Right ventricle myocardium inferior (tissue), 1 donor: ENCODE measurements at places on chromosomes 16 and 17.

DNA sequence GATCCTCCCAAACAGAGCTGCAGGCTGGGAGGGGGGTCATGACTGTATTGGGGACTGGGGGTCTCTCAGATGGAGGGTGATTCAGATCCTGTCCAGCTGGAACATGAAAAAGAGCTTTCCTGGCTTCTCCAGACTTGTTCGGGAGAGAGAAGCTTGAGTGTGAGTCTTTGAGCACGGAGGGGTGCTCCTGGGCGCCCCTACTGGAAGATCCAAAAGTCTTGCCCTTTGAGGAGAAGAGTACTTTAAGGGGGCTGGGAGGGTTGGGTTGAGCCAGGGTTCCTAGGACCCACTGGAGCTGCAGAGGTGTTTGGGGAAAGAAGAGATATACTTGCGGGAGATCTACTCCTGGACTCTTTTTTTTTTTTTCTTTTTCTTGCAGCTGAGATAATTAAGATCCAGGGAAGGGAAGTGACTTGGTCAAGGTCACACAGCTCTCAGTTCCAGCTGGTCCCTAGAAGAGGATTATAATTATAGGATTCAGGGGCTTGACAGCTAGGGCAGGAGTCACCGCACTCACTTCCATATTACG, 8.4 kb downstream of the RARA start:
- no peak for DNase-seq

- DNase-seq = no peak
These were observed 14.0 kb downstream of the ADGRG1 start for GRCh38 chr16:57642160-57643135.

DNA sequence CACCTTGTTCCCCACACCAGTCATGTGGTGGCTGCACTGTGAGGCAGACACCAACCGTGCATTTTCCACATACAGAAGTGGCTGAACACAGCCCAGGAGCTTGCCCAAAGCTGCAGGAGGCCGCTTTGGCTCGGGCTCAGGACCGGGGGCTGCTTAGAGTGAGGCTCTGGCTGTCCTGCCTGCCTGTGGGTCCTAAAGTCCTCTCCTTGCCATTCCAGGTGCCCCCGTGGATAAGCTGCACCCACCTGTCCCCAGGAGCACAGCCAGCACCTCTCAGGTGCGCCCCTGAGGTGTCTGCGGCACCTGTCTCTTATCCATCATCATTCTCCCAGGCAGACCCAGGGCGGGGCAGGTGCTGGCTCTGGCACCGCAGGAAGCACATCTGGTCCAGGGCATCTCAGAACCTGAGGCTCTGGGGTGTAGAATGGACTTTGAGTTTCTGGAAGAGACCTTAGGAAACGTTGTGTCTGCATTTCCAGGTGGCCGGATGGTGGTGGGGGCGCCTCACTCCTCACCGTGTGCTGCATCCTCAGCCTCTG, 180.5 kb upstream of the ZNF469 start:
- DNase-seq = no peak

GRCh38 chr17:61128661-61129115, 271.0 kb upstream of the TBX2 start:
- DNase-seq = no peak

- DNase-seq = no peak
These were observed 202.3 kb downstream of the LGALS9B start for GRCh38 chr17:20264996-20265395.

DNA sequence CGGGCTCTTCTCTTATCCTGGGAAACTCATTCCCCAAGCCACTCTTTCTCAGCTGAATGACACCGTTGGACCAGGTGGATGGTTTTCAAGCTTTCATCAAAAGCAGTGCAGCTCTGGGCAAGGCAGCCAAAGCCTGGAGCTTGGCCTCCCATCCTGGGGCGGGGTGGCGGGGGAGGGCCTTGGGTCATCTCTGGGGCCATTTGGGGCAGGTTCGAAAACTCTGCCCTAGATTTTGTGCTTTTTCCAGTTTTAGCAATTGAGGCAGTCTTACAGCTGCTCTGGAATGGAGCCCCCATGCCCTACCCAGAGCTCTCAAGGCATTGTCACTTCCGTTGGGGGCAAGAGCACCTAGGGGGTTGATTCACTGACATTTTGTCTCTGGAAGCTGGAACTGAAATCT, 9.1 kb downstream of the MPRIP start:
- no peak for DNase-seq

DNA sequence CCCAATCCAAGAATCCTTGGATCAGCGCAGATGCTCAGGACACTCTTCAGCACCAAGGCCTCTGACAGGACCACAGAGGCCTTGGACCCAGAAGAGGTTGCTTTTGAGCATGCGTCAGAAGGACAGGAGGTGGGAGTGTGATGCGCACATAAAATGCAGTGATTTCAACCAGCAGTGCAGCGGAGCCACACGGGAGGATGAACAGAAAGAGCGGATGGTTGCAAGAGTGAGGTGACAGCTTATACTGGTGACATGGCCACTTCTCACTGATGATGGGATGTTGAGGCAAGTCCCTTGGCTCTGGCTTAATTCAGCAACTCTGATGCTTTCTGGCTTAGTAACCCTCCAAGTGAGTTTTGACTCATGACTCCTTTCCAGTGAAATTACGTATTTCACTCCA, 25.2 kb upstream of the ERN1 start:
- DNase-seq = no peak

GRCh38 chr16:54595621-54596020, 309.0 kb upstream of the IRX3 start:
- DNase-seq = no peak

- DNase-seq = no peak
These were observed 77.2 kb upstream of the IRX3 start for GRCh38 chr16:54363766-54364165.

GRCh38 chr16:82609140-82609539, 17.6 kb upstream of the CDH13 start:
- no peak for DNase-seq

GRCh38 chr16:8846401-8846932, 22.3 kb downstream of the CARHSP1 start:
- DNase-seq = no peak

GRCh38 chr16:89187770-89188392, 12.5 kb downstream of the SLC22A31 start:
- DNase-seq = no peak

GRCh38 chr17:56937687-56938086, 23.2 kb downstream of the COIL start:
- DNase-seq = no peak

- DNase-seq = no peak
These were observed 7.8 kb upstream of the IRF8 start for GRCh38 chr16:85891033-85891775.

DNA sequence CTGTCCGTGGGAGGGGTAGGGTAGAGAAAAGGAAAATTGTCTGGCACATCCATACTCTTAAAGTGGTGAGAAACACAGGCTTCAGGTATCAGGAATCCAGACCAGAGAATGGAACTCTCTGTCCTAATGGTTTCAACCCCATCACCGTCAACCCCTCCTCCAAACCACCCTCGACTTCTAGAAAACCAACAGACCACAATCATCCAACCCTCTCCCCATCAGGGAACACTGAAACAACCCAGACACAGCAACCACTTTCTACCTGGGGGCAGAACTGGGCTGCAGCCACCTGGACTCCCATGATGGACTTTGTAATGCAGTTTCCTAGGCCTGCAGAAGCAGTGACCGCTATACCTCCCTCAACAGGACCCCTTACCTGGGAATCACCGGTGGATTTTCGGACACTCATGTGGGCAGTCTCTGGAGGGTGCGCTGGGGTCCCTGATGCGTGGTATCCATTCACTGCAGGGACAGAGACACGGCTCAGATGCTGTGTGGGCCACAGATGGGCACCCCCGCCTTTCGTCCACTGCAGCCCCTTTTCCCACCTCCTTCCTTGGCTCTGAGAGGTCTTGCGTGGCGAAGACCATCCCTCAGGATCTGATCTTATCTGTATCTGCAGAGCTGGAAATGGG, 64.3 kb upstream of the RCVRN start:
- no peak for DNase-seq

GRCh38 chr17:67107811-67108775, 63.7 kb downstream of the CACNG1 start:
- no peak for DNase-seq

GRCh38 chr17:58991718-58992331, 114.9 kb downstream of the TRIM37 start:
- no peak for DNase-seq

DNA sequence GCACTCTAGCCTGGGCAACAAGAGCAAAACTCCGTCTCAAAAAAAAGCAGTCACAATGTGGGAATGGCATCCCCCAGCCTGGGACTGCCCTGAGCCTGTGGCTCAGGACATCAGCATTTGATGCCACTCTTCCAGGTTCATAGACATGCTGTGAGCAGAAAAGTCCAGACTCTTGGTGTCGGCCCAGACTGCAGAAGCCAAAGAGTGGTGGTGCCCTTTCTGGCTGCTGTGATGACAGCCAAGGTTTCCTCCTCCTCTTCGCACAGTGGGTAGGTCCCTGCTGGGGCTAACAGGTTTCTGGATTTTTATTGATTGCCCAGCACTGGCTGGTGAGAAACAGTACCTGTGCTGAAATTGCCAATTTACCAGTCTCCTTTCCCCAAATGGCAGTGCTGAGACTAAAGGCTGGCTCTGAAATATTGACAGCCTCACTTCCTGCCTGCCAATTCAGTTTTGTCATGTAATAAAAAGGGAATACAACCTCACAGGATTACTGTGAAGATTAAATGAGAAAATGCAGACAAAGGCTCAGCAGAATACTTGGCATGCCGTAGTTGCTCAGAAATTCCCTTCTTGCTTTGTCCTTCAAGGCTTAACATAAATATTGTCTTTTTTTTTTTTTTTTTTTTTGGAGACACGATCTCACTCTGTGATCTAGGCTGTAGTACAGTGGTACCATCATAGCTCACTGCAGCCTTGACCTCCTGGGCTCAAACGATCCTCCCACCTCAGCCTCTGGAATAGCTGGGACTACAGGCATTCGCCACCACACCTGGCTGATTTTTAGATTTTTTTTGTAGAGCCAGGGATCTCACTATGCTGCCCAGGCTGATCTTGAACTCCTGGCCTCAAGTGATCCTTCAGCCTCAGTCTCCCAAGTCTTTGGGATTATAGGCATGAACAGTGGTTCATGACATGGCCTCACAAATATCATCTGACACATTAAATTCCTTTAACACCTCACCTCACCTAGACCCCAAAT, 15.5 kb upstream of the UBE2G1 start:
- no peak for DNase-seq
